Esophagus muscularis mucosa (tissue), 4 donors: ENCODE measurements at places on chromosomes 3 and 15. TPM values are rescaled to one million over a fixed set of nuclear protein-coding genes. Genes with fewer than 3 reads are reported as not detected.

GRCh38 chr15:91072161-91072560 is 27.9 kb upstream of the SV2B start:
- no peak for DNase-seq

DNA sequence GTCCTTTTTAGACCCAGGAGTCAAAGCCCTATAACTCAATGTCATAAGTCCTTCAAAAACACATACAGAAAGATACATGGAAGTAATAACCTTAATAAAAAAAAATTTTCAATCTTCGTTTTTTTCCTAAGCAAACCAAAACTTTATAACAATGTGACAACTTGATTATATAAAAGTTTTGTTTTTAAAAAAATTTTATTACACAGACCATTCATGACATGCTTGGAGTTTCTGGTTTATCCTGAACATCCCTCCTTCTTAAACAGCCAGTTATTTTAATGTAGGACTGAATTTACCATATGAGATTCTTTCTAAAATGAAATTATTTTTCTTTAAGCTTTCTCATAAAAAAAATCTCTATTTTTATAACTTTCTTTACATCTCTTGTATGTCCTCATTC is 30.7 kb downstream of the IQCF6 start:
- no peak for DNase-seq

- DNase-seq = no peak
Measured at GRCh38 chr15:94234300-94234699, 2.9 kb downstream of the MCTP2 start.

GRCh38 chr3:169337500-169338078 is 325.9 kb downstream of the MECOM start:
- DNase-seq = no peak

DNA sequence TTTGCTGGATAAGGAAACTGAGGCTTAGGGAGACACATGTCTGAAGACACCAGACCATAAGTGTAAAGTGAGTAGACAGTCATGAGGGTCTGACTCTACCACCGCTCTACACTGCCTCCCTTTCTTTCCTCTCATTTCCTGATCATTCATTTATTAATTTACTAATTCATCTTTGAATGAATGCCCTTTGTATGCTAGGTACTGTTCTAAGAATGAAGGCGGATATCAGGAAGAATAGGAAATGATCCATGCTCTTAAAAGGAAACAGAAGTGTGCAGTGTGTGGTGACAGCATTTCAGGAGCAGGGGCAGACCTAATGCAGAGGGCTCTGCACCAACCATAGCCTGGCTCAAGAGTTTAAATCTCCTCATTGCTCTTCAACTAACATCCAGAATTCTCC is 31.8 kb upstream of the PSMD6 start:
- no peak for DNase-seq

DNA sequence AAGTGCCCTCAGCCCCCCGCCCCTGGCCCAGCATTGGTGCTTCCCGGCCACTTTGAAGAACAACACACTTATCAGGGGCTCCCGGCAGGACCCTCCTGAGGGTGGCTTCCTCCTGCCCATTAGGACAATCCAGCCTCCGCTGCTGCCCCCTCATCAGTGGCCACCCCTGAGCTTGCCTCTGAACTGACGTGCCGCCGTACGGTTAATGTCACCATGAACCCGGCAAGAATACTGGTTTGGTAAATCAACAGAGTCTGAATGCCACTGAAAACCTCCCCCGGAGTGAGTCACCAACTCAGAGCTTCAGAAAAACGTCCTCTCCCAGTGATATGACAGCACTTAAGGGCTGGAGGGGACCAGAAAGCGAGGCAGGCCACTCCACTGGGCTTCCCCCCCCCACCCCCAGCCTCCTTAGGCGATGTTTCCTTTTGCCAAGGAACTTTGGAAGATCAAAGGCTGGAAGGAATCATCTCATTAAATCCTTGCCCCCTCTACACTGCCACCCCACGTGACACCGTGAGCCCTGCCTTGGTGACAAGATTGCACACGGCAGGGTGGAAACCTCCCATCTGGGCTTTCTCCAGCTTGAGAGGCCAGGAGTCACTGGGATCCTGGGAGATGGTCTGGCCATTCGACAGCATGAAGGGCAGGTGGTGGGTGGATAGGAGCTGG is 142.1 kb downstream of the NUP210 start:
- no peak for DNase-seq

Gene SPTBN5
- total RNA-seq = 0.17 TPM

Gene POTEB3
- not detected for total RNA-seq

Gene ITGA11
- 15.8 TPM for total RNA-seq

Gene LCTL
- not detected for total RNA-seq
